ENCODE measurements at places on chromosomes 2 and 18. TPM values are rescaled to one million over a fixed set of nuclear protein-coding genes. Genes with fewer than 3 reads are reported as not detected.

DNA sequence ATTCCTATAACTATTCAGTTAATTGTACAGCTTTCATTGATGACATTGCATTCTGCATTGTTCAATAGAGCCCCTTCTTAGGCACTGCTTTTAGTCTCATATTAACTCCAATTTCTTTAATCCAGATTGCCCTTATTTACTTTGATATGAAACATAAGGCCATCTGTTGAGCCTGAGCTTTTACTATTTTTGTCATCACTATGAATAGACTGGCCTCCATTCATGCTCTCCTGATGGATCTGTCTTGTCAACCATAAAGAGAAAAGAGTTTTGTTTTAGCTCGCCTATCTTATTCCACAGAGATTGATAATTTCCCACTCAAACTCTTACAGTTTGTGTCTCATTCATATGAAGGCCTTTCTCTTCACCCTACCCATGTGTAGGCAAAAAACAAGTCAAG, 159.2 kb upstream of the DTNA start:
- no peak for DNase-seq

GRCh38 chr2:119481501-119482455, 42.5 kb downstream of the SCTR start:
- no peak for DNase-seq

DNA sequence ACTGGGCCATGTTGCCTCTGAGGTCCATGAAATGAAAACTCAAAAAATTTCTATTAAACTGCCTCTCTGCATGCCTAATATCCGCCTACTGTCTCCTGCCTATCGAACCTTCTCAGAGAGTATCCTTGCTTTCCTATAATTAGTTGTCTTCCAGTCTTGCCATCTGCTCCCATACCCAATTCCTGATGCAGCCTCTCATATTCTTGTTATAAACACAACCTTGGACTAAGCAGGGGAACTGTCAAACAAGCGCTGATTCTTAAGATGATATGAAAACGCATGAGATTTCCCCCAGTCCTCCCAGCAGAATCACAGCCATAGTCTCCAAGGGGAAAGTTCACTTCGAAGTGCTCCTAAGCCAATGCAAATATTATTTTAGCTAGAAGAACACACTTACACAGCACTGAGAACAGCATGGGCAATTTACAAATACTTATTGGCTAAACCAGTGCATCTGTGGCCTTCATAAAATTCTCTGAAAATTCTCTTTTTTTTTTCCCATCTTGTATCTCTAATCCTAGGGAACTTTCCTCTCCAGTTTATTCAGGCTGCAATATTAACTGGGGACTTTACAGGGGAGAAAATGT, 471.6 kb downstream of the MBD2 start:
- DNase-seq, result no peak

GRCh38 chr2:11123001-11123809, 32.1 kb upstream of the SLC66A3 start:
- no peak for DNase-seq

Gene RAD51AP2
- total RNA-seq, result not detected
